Astrocyte of the spinal cord (primary cell): ENCODE measurements at places on chromosomes 2 and 18.

- DNase-seq: no peak
Observed at GRCh38 chr18:911486-911885, 6.8 kb downstream of the ADCYAP1 start.

DNA sequence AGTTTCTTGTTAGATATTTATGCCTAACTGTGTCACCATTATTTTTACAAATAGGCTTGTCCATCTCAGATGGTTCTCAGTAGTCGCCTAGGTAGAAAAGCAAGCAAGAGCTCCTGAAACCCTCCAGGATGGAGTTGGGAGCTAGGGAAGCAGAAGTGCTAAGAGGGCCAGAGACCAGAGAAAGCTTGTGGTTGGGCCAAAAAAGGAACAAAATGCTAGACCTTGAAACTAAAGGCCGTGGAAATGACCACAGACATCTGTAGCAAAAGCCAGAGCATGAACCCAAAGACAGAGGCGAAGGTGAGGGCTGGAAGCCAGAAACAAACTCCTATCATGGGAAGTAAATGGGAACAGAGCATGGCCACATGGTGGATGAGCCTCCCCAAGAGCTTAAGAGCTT is 29.9 kb upstream of the RMDN2 start:
- DNase-seq: no peak

GRCh38 chr2:156181208-156181607 is 151.3 kb downstream of the NR4A2 start:
- DNase-seq: no peak

- no peak for DNase-seq
Observed at GRCh38 chr18:7488571-7488970, 78.5 kb upstream of the PTPRM start.

- DNase-seq: peak; percentile 6
Observed at GRCh38 chr2:184890311-184890710, 292.0 kb downstream of the ZNF804A start.

DNA sequence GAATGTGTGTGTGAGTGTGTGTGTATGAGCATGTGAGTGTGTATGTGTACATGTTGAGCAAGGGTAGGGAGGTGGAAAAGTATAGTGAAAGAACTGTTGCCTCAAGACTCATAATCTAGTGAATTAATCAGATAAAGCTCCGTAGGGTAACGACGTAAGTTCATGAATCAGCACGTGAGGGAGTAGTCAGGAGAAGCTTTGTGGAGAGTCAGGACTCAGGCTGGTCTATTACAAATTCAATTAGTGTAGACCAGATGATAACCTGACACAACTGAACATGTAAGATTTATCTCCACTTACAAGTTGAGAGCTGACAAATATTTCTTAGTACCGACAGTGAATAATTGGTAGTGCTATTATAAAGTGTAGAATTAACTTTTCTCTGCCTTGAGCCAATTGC is 194.5 kb downstream of the RAD51AP2 start:
- DNase-seq: no peak

DNA sequence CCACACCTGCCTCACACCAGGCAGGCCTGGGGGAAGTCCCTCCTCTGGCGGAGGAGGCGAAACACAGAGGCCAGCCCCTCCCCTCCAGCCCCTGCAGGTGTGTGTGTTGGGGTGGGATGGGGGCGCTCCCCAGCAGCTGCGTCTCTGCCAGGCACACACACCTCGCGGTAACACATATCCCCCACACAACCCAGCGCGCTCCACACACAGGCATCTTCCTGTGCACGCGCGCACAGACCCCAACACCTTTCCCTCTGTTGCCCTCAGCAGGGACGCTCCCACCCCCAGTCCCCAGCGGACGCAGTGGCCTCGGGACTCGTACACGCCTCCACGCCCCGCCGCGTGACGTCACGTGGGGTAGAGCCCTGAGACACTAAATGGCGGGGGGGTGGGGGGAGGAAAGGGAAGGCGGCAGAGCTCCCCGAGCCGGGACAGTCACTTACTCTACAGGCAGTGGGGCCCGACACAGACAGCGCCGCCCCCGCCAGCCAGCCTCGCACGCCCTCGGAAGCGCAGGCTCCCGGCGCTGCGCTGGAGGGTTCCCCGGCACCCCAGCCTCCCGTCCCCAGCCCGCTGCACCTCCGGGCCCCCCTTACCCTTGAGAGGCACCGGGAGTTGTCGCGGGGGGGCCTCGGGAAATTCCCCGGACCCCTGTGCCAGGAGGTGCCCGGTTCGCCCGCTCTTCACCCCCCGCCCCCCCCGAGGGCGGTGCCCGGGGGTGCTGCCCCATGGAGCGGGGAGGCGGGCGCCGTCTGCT is at the start of gene WNT10A:
WNT10A (plus strand) TSS at position 751 of the 757 bp plus-strand sequence. CDS start 144 bp downstream, outside the sequence.
- DNase-seq: no peak
